Esophagus (tissue), 2 donors: ENCODE measurements at places on chromosomes 12 and 14. TPM values are rescaled to one million over a fixed set of nuclear protein-coding genes. Genes with fewer than 3 reads are reported as not detected.

Gene FGF23
- not detected for polyA plus RNA-seq

Gene MUCL1
- polyA plus RNA-seq, result not detected

Gene MIP
- not detected for polyA plus RNA-seq

Gene DICER1
- 9.2 TPM for polyA plus RNA-seq

Gene ASPG
- 50.4 TPM for polyA plus RNA-seq

Gene PPP2R5E
- polyA plus RNA-seq, result 13.0 TPM

Gene GSKIP
- polyA plus RNA-seq, result 41.5 TPM

Gene KRT74
- 0.24 TPM for polyA plus RNA-seq

Gene VRTN
- not detected for polyA plus RNA-seq

Gene AQP2
- polyA plus RNA-seq, result not detected

Gene MGP
- 51.2 TPM for polyA plus RNA-seq

Gene REC8
- polyA plus RNA-seq, result 3.9 TPM

Gene ACSS3
- polyA plus RNA-seq, result 0.31 TPM

Gene TAMALIN
- 7.4 TPM for polyA plus RNA-seq

Gene PPP1R36
- 0.71 TPM for polyA plus RNA-seq

Gene FOXG1
- polyA plus RNA-seq, result 0.12 TPM

Gene TM7SF3
- polyA plus RNA-seq, result 43.3 TPM

Gene SLCO1B1
- not detected for polyA plus RNA-seq

Gene EEA1
- polyA plus RNA-seq, result 5.6 TPM

Gene KRT6C
- 229 TPM for polyA plus RNA-seq

Gene C1QL4
- not detected for polyA plus RNA-seq

Gene CLEC6A
- not detected for polyA plus RNA-seq

Gene ANKRD52
- polyA plus RNA-seq, result 4.9 TPM

Gene TAS2R13
- not detected for polyA plus RNA-seq

Gene GZMH
- polyA plus RNA-seq, result 1.9 TPM

Gene RASAL1
- polyA plus RNA-seq, result 52.7 TPM

Gene DHRS2
- polyA plus RNA-seq, result 0.14 TPM

Gene RHOJ
- polyA plus RNA-seq, result 2.5 TPM

Gene CARMIL3
- 0.55 TPM for polyA plus RNA-seq

Gene SLC4A8
- 0.05 TPM for polyA plus RNA-seq

Gene PROX2
- polyA plus RNA-seq, result not detected

Gene CPNE6
- polyA plus RNA-seq, result not detected
